Astrocyte of the hippocampus (primary cell): ENCODE measurements at places on chromosomes 1 and 21.

GRCh38 chr1:39395357-39395831 is 96.0 kb upstream of the BMP8A start:
- DNase-seq: peak; percentile 89

DNA sequence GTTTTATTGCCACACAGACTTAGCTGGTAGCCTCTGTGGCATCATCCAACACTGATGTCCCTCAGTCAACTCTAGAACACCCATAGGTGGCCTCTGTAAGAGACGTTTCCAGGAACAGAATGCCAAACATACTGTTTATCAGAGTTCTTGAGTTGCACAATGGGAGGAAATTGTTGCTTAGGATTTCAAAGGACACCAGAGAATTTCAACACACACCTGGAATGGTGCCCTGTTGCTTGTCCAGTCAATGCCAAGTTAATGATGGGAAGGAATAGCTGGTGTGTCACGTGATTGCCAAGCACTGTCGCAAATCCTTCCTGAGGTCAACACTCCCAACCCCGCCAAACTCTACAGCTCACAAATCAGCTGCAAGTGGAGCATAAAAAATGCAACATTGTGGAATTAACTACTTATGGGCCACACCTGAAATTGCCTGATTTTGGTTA is 28.6 kb upstream of the DUSP23 start:
- no peak for DNase-seq

- no peak for DNase-seq
These were observed 190.8 kb downstream of the LTN1 start for GRCh38 chr21:28801906-28802305.

DNA sequence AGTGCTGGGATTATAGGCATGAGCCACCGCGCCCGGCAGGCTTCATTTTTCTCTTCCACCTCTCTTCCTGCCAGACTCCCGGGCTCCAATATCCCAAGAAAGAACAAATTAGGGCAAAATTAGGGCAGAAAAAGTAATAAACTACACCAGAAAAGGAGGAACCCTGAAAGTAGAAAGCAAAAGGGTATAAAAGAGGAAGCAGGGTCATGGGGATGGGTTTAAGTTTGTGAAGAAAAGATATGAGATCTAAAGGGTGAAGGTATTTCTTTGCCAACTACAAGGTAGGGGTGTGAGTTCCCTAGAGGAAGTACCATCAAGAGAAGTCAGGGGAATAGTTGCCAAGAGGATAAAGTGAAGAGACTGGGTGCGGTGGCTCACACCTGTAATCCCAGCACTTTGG is 9.9 kb downstream of the PTPN22 start:
- DNase-seq: no peak

GRCh38 chr21:32888971-32889370 is 117.4 kb upstream of the PAXBP1 start:
- DNase-seq: peak; percentile 15

GRCh38 chr1:246413430-246413829 is 93.6 kb downstream of the SMYD3 start:
- no peak for DNase-seq

DNA sequence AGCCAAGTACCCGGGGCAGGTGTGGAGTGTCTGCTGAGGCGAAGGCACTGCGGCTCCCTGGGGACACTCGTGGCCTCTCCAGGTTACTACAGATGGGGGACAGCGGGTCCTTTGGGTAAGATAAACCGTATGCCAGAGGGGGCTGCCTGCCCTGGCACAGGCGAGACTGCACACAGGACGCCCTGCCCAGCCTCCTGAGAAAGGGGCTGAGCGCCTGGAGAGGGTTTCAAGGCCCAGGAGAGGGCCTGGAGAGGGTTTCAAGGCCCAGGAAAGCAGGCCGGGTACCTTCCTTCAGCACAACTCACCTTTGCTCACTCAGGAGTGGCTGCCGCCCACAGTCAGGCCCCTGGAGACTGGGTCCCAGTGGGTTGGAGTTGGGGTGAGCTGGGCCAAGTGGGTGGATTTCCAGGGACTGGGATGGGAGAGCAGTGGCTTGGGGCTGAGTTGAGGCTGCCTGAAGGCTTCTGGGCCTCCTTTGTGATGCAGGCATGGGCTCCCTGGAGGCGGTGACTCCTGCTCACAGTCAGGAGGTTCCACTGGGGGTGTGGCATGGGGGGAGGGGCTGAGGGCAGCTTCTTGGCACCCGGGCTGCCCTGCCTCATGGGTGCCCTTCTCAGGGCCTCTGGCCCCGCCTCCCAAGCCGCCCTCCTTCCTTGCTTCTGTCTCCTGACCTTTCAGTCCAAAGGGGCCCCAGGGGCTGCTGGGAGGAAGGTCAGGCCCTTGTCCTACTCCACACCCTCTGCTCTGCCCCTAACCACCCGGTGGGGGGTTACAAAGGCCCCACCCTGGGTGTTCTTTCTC is at the start of gene MMEL1:
Gene MMEL1, minus strand, starts transcription at position 456 of the 801 bp plus-strand sequence. CDS start 3,532 bp downstream, outside the sequence.
- no peak for DNase-seq

- DNase-seq: no peak
These were observed 282.1 kb upstream of the LYPLAL1 start for GRCh38 chr1:218891577-218891976.

DNA sequence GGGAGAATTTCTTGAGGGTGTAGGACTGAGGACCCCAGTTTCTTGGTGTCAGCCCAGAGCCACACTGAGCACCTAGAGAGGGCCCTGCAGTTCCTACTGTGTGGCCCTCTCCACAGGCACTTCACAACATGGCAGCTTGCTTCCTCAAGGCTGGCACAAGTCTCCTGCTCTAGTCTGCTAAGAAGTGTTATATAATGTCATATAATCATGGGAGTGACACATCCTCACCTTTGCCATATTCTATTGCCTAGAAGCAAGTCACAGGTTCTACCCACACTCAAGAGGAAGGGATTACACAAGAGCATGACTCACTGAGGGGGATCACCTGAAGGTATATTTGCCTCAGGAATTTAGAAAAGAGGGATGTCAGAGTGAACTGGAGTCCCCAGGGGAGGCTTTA is 5.5 kb upstream of the SNX27 start:
- DNase-seq: no peak

DNA sequence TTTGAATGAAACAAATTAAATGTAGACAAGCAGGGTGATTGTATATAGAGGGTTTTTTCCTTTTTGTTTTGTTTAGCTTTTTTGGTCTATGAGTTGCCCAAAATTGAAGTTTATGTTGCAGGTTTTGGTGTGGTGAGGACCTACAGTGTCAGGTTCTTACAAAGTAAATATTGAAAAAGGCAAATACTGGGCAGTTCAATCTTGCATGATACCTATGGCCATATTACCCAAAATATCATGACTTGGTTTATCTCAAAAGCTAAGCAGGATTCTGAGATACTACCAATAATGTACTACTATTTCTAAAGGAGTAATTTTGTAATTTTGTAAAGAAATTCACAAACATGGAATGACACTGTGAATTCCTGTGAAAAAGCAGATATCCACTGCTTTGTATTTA is 1.8 kb downstream of the DNAJB4 start:
- DNase-seq: no peak

- no peak for DNase-seq
These were observed 69.1 kb downstream of the RUSC1 start for GRCh38 chr1:155389826-155390225.

DNA sequence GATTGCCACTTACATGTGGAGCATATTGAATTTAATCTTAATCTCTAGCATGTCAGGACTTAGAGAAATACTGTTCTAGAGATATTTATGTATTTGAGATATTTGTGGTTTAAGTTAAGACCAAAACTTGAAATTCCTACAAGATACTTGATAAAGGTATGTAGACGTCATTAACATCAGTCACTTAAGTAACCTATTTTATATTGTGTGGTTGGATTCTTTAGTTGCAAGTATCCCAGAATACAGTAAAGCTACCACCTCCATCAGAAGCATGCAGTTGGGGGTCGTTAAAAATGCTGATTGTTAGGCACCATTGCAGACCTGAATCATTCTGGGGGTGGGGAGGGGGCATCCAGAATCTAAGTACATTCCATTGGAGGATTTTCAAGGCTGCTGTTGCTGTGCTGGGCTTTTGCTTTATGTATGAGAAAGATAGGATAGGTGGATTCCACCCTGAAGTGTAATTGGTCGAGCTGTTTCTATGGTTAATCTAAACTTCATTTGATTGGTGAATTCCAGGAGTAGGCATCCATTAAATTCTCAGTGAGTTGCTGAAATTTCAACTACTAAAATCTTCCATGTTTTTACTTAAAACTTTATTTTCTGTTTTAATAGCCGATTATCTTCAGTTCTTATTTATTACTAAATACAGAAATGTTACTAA is 4.0 kb downstream of the H3-3A start:
- peak; percentile 38 for DNase-seq

DNA sequence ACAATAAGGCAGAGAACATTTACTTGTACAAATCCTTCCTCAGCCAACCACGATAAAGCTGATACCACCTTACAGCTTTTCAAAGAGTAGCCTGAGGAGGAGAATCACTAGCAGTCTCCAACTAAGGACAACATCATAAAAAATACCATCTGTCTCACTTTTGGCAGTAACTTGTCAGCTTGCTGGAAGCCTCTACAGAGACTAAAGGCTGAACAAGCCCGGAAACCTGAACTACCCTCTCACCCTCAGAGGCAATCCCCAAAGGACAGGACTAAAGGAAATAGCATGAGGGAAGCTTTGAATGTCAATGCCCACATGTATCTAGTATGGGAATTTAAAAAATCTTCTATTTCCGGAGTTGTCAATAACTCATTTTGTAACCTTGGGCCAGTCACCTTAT is 10.6 kb downstream of the SRSF4 start:
- DNase-seq: no peak

DNA sequence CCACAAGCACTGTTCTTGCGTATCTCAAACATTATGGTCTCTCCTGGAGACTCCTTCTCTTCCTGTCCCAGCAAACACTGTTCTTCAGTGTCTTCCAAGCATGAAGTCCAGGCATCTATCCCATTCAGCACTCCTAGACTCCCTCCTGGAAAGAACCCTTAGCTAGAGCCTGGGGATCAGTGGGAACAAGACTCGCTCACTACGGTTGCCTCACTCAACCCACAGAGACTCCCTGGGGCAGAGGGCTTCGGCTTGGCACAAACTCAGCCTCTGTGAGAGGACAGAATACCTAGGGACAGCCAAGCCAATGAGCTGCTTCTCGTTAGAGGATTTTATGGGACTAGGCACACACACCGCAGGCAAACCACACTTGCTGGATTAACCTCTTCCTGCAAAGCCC is 86.5 kb upstream of the IPO9 start:
- peak; percentile 57 for DNase-seq

- DNase-seq: no peak
These were observed 273.7 kb downstream of the SDCCAG8 start for GRCh38 chr1:243529512-243529911.

- DNase-seq: no peak
These were observed 327.7 kb downstream of the PTPRC start for GRCh38 chr1:198966519-198966918.

DNA sequence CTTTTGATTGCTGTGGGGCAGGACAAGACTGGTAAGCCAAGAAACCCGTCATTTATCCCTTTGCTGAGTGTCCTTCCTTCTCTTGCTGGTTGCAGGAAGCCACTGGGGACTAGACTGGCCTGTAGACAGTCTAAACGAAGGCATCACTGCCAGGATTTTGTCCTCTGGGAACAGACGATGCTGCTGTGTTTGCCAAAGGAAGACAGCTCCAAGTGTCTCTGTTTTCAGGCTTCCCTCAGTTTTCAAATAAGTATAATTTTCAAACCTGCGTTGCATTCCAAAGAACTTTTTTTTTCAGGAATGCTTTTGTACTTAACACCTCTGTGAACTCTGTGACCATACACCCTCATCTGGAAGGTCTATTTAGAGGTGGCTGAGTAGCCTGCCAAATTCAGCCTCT is 269.4 kb downstream of the HLX start:
- no peak for DNase-seq

DNA sequence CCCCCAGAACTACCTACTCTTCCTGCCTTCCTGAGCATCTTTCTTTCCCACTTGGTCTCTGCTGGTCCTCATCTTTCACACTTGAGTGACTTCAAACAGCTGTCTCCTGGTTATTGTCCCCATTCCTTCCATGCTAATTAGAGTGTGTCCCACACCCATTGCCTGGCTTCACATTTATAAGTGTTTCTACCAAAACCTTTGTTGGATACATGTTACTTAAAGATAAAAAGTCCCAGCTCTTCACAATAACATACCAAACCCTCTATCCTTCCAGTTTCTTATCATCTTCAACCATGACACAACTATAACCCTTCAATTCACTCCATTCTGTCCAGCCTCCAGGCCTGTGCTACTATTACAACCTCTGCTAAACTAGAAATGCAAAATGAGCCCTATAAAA is 41.0 kb downstream of the VCAM1 start:
- DNase-seq: no peak

DNA sequence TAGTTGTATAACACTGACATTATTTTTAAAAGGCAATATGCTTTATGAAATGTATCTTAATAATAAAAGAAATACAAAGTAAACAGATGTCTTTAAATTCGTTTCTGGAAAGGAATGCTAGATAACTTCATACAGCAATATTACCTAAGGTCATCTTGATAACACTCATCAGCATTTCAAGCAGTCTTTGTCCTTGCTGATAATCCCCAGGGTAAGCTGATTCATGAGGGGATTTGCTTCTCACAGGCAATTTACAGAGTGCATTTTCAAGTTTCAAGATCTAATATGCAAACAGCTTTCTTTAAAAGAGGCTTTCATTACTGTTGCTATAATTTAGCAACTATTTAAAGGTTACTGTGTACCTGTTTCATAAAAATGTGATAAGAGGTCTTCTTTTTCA is 75.2 kb upstream of the NEK2 start:
- DNase-seq: no peak

DNA sequence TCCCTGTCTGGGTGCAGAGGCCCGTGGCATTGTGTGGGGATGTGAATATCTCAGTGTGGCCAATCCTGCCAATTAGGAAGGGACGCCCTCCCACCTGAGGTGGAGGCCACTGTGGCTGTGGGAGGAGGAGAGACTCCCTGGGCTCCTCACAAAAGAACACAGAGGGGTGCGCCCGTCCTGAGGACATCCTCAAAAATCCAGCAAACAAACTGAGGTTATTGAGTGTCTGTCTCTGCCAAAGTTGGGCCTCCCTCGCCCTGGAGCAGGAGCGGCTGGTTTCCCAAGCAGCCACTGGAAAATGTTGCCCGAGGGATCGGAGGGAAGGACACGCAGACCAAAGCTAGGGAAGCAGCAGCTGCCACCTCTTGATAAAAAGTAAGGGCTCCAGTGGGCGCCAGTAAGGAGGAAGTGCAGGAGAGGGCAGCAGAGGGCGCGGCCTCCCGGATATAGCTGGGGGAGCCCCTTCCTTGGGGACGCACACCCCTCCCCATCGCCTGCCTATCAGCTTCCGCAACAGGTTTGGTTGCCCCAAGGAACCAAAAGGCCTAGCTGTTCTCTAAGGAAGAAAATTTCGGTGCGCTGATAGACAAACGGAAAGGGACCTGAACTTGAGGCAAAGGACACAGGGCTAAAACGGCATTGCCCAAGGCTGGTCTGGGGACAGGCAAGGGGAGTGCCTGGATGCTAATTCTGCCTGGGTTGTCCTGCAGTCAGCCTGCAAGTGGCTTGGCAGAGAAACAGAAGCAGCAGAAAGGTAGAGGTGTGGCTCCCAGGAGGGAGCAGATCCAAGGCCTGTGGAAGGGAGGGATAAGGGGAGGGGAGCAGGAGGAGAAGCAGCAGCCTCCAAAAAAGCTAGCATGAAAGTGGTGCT is 1.7 kb upstream of the GRIK3 start:
- no peak for DNase-seq
